ENCODE measurements at places on chromosomes 7 and 10.

GRCh38 chr7:45073031-45073785, 15.6 kb downstream of the NACAD start:
- DNase-seq: no peak

DNA sequence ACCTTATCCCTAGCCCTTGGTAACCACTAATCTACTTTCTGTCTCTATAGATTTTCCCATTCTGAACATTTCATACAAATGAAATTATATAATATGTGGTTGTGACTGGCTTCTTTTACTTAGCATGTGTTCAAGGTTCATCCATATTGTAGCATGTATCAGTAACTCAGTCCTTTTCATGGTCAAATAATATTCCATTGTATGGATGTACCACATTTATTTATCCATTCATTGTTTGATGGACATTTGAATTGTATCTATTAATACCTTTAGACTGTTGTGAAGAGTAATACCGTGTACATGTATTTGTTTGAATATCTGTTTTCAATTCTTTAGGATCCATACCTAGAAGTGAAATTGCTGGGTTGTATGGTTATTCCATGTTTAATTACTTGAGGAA, 210.2 kb downstream of the BMPER start:
- no peak for DNase-seq

DNA sequence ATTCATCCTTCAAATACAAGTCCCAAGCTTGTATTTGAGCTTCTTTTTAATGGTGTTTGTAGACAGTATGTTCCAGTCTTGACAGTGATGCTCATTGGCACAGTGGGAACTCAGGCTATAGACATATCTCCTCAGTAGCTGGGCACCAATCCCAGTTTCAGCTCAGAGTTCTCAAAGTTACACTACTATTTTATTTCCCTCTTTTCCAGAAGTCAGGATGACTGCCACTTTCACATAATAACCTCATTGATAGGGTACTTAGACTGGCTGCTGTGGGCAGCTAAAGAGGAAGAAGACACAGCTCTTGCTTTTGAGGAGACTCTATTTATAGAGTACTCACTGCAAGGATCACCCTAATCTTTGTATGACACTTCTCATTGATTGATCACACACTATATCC, 2.4 kb downstream of the GBF1 start:
- no peak for DNase-seq

GRCh38 chr10:22742678-22743077, 28.3 kb upstream of the PIP4K2A start:
- no peak for DNase-seq

GRCh38 chr7:74202841-74203556, 6.8 kb upstream of the LAT2 start:
- no peak for DNase-seq

DNA sequence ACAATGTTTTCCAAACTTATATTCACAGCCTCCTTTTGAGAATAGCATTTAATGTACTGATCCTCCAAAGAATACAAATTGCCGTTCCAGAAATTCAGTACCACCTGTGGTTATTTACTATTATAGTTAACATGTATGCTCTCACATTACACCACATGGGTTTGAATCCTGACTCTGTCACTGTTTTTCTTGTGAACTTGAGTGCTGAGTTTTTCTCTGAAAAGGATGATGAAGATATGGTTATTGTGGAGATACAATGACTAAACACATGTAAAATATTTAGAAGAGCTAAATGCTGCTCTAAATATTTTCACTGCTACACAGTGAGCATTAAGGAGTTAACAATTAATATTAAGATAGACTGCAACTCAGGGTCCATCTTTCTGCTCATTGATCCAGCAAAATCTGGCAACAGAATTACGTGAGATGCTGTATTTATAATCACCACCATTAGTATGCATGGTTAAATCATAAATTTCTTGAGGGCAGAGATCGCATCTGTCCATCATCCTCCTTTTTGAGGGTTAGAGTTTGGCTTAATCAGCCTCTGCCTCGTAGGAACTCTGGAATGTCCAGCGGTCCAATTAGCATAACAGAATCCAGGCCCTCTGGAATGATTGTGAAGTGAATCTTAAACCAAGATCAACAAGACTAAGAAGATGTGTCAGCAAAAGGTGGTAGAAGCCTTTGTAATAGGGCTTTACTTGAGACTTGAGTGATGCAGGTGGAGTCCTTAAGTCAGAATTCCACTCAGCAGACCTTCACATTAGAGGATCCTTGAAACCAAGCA, 152.8 kb downstream of the MACC1 start:
- DNase-seq: no peak

DNA sequence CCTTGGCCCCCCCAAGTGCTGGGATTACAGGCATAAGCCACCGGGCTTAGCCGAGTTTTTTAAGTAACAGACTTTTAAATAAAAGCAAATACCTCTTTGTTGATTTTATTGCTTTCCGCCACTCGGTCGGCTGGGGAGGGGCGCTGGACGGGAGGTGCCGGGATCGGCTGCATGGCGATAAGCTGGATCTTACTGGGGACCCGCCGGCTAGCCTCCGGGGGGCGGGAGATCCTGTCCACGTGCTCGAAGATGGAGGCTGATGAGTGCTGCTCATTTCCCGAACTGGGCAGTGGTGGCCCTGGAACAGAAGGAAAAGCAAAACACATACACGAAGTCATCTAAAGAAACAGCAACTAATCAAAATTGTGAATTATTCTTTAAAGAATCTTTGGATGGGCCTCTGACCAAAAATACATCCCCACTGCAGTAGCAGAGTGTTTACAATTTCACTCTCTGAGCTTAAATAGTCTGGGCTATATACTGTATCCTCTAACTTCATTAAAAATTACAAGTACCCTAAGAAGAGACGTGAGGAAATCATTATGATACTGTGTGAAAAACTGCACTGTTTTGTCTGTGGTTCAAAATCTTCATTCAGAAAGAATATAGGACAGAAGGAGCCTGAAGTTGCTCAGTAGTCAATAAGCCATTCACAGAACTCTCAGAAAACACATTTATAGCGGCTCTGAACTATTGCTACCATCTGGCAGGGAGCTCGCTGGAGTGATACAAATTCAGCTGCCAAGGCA, 73.2 kb upstream of the ATP6V0A4 start:
- no peak for DNase-seq

DNA sequence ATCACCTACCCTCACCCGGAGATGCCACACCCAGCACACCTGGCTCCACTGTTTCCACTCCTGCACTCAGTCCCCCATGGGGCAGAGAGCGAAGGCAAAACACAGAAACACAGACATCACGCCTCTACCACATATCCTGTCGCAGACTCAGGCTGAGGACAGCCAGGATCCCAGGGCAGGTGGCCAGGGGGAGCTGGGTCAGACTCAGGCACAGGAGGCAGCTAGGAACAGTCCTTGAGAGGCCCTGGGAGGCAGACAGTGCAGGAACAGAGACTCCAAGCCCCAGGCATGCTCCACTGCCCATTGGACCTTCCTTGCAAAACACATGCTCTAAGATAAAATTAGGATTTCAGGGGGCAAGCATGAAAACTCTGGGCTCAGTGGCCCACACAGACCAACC, 154.4 kb upstream of the C7orf33 start:
- no peak for DNase-seq

DNA sequence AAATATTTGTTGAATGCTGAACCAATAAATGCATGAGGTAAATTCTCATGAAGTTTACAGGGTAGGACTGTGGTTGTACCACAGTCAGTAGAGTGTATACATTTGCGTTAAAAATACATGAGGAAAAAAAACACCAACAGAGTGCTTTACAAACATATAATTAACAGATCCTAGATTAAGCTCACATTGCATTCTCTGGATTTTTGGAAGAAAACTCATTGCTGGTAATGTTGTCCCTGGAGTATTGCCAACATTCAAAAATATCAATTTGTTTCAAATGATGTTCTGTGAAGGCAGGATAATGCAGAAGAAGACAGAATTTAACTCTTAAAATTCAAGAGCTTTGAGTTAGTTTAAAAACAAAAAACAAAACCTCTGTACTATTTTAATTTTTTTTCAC, 95.5 kb downstream of the MBL2 start:
- no peak for DNase-seq

GRCh38 chr7:130904792-130905191, 170.8 kb upstream of the KLF14 start:
- DNase-seq: no peak

- no peak for DNase-seq
Measured at GRCh38 chr10:112663234-112664125, 216.5 kb downstream of the VTI1A start.

DNA sequence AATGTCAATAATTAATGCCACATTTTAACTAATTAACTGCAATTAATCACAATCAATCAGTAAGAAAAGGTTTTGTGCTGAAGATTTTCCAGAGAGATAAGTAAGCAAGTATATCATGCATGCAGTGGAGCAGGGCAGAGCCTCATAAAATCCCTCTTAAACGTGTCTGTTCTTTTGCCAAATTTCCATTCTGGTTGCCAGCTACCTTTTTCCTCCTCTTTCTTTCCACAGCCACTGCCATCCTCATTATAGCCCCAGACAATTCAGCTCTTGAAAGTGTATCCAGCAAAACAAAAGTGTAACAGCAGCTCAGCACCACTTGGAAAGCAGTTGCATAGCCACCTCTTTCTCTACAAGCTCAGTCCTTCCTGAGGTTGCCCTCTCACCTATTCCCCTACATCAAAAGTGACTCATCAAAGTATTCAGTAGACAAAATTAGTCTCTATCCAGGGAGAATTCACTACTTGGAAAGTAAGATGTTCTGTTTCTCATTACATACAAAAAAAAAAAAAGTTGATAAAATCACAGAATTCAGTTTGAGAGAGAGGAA, 26.9 kb upstream of the EPHB6 start:
- no peak for DNase-seq

GRCh38 chr7:126426652-126427051, 826.1 kb downstream of the GRM8 start:
- DNase-seq: no peak

DNA sequence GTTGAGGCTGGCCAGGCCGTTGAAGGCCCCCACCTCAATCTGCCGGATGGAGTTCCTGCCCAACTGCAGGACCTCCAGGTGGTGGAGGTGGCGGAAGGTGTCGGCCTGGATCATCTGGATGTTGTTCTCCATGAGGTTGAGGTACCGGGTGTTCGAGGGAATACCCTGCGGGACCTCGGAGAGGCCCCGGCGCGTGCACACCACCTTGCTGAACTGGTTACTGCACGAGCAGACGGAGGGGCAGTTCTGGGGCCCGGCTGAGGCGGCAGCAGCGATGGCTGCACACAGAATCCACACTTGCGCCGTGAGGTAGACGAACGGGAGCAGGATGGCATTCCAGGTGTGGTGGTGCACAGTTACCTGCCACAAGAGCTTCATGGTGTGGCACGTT, 979 bp downstream of the LRRC4 start:
- no peak for DNase-seq

GRCh38 chr10:94546049-94546900, 687 bp downstream of the HELLS start:
- DNase-seq: no peak

DNA sequence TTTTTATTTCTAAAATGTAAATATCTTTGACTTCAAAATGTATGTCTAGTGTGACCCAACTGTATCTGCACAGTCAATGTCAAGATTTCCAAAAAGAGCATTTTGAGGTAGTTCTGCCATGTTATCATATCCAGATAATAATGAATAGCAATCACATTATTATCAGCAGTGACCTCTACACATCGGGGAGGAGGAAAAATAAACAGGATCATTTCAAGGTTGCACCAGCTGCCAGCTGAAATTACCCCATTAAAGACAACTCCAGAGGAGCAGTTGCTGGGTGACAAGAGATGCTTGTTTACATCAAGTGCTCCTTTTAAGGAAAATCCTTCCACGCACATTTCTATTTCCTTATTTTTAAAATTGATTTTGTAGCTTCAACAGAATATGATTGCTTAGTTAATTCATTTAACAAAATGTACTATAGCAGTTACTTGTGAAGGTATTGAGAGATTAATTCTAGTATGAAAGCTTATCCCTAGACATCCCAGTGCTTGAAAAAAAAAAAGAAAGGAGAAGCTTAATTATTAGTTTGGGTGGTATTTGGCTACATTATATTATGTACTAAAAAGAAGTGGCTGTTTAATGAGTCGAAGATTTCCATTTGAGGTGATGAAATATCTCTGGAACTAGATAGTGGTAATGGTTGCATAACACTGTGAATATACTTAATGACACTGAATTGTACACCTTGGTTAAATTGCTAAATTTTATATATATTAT, 19.3 kb upstream of the SLC35G1 start:
- DNase-seq: no peak

GRCh38 chr10:30993155-30993554, 38.5 kb downstream of the ZNF438 start:
- no peak for DNase-seq

DNA sequence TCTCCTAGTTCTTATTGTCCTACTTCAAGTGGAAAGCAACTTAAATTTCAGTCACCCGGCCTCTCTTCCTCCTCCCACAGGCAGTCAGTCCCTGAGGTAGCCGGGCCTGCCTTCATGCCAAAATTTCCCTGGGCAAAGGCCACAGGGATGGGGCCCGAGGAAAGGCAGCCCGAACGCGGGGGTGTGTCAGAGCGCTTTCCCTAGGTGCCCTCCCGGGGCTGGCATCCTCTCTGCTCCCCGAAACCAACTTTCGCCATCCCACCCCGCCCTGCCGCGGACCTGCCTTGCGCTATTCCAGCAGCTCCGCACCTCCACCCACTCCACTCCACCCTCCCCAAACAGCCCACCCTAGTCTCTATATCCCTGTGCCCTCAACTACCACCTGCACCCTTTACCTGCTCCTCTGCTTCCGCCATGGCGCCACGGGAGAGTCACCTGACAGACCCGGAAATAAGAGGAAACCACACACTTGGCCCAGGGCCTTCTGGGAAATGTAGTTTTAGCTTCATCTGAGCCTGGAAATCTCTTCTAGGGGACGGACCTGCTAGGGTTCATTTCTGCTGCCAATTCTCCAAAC, at the start of gene VPS41:
Gene VPS41, minus strand, starts transcription at position 433 of the 577 bp plus-strand sequence. Its CDS starts 17 bp downstream, at position 416.
- peak; percentile 90 for DNase-seq

DNA sequence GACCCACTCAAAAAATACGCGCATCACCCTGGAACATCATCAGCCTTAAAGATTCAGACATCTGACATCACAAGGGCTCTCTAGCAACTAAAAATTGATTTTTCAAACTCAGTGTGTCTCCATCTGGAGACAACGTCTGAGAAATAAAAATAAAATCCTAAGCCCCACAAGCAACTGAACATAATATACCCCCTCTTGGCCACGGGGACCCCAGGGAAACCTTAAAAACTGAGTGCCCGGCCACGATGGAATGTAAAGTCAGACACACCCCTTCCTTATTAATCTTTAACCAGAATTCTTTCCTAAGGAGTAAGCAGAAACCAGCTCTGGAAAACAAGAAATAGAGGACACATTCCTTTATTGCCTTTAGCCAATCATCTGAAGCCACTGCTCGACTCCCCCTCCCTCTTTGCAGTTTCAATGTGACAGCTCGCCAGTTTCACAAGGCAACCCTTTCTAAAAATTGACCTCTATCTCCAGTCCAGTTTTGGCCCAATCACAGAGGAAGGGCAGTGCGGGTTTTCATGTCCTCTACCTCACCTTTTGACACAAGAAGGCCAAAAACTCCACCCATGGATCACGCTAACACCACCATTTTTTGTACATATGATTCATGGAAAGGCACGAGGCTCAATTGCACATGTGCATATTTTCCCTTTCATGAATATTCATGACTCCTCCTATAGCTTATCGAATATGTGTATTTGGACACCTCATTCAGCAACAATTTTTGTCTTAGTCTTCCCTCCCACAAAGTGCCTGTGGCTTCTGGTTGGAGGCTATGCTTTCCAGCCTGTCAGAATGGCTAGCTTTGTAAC, 24.2 kb downstream of the IFIT3 start:
- no peak for DNase-seq

All from CD4-positive, alpha-beta T cell (primary cell).